Peyer's patch (tissue), 4 donors: ENCODE measurements at places on chromosomes 16 and 17.
A peak's percentile ranks its signal among the peaks of the same experiment; 100 is the strongest.

DNA sequence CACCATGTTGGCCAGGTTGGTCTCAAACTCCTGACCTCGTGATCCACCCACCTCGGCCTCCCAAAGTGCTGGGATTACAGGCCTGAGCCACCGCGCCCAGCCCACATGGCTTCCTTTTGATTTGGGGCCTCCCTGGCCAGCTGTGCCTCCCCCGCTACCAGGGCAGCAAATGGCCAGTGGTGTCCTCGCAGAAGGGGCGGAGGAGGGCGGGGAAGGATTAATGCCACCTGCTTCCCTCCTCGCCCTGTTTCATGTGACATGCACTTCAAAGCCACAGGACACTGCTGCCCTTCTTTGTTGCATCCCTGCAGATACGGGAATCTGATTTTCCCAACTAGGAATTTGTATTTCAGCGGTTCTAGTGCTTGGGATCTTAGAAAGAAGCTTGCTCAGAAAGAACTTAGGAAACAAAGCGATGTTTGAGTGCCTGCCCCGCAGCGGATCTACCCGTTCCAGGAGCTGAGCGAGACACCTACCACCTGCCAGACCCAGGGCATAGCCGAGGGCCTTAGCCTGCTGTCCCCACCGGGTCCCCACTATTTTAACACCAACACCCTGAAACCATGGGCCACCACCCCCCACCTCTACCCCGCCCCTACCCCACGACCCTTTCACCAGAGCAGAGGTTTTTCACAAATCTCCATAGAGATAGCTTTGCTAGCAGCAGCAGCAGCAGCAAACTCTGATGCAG lies 37.7 kb upstream of the CCDC182 start:
- DNase-seq = no peak

DNA sequence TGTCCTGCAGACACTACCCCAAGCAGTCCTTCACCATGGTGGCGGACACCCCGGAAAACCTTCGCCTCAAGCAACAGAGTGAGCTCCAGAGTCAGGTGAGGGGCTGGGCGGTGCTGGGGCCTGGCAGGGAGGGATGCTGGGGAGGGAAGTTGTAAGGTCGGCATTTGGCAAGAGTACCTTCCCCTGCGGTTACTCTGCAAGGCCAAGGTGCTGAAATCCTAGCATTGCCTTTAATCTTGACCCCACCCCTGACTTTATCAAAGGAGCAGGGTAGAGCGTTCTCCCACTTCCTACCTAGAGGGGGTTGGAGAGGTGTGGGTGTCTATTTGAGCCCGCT lies 20.5 kb downstream of the LASP1 start:
- no peak for DNase-seq

- peak; percentile 46 for DNase-seq
Observed at GRCh38 chr16:8567355-8568230, 22.7 kb downstream of the TMEM114 start.

DNA sequence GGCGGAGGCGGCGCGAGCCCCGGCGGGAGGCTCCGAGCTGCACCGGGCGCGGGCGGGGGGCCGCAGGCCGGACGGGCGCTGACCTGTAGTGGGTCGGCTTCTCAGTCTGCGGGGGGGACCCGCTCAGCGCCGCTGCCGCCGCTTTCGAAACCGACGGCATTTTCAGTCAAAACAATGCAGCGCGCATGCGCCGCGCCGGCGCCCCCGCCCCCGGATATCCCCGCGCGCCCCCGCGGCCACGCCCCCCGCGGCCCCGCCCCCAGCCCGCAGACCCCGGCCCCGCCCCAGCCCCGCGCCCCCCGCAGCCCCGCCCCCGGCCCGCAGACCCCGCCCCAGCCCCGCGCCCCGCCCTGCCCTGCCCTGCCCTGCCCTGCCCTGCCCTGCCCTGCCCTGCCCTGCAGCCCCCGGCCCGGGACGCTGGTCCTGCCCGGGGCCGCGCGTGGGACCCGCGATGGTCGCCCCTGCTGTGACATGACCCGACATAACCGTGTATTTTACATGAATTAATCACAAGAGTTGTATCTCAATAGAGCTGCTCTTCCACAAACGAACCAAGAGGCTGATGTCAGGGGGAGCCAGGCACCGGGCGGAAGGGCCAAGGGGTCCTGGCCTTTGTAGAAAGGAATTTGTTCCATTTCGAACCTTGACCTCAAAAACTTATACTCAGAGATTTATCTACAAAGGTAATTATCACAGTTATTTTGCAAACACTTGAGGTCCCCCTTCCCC lies at the start of gene UNKL:
UNKL (minus strand) TSS at position 173 of the 729 bp plus-strand sequence; CDS start at position 160, 13 bp downstream.
- peak; percentile 84 for DNase-seq

DNA sequence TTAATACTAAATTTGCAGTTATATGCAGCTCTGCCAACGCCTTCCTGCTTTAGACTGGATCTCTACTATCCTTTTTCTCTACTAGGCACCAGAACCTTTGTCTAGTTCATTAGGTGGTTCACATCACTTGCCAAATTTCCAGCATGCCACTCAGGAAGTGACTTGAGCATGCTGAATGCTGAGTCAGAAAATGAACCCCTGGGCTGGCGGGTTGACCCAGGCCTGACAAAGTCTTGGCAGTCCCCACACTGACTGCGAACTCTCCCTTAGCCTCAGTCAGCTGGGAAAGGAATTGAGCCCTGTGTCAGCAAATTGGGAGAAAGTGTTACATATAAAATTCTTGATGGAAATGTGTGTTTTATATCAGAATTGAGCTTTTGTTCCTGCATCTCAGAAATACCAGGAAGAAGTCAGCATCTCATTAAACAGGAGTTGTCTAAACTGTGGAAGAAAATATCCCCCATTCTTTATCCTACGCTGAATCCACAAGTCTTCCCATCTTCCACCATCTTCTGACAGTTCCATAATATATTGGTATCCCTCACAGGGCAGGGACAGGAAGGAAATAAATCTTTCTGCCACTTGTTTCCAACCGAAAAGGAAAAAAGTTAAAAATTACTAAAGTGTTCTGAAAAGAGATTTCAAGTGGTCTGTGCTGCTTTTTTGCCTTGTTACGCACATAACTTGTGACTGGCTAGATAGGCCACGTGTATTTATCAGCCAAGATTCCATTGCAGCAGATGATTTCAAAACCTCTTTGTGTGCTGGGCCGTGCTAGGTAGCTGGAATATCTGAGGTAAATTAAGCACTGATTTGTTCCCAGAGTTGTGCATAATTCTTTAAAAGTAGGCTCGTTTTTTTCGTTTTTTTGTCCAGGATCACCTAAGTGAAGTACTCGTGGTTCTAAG lies 16.7 kb upstream of the SLC12A3 start:
- DNase-seq = no peak

DNA sequence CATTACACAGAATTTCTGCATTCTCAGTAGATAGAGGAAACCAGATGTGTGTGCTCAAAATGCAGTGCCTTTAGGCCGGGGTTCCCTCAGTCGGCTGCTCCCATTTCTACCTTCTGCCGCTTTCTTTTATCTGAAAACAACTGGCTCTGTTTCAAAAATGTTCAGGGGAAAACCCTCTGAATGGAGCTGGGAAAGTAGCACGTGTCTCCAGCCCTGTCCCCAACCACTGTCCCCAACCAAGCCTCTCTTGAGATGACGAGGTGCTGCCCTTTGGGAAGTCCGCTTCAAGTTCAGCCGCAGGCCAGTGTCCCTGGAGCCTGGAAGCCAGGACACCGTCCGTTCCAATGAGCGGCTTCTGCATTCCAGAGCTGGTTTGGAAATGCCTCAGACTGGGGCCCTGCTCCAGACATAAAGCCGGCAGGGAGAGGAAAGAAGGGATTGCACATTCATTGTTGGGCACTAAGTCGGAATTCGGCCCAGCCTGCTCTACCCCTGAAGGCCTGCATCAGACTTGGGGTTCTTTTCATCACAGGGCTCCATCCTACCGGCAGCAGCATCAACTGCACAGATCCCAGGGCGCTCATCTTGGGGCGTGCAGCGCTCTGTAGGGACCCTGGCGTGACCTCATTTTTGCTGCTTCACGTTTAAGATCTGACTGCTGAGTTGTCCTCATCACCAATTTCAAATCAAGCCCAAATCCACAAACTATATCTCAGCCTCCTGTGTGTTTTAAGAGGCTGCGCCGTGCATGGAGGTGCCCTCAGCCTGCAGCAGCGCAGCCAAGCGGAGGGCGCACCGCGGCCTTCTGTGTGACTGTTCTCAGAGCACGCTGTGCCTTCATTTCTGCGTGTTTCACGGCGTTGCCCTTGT lies 111.3 kb downstream of the BANP start:
- DNase-seq = no peak

DNA sequence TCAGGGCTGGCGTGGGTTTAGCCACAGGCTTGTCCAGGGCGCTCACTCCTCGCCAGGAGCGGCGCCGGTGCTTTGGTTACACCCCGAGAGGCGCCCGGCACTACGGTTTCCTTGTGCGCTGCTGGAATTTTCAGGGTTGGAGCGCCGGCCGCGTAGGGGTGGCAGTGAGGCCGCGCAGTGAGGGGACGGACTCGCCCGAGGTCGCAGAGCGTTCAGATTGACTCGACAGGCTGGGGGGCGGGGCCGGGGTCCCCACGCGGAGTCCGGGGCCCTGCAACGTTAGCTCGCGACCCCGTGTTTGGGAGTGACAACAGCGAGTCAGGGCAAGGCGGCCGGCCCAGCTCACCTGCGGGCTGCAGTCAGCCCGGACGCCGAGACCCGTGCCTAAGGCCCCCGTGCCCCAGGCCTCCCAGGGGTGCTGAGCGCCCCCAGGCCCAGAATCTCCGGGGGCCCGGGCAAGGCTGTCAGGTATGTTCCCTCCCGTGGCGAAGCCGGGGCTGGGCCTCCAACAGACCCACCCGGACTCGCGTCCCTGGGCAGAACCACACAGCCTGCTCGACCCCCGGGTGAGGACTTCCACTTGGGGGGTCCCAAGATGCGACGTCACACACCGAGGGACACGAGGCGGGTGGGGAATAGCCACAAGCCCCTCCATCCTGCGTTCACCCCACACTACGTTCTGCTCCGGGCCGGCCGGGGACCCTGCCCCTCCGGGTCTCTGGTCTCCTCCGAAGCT lies 1.3 kb upstream of the ACTG1 start:
- peak; percentile 56 for DNase-seq

DNA sequence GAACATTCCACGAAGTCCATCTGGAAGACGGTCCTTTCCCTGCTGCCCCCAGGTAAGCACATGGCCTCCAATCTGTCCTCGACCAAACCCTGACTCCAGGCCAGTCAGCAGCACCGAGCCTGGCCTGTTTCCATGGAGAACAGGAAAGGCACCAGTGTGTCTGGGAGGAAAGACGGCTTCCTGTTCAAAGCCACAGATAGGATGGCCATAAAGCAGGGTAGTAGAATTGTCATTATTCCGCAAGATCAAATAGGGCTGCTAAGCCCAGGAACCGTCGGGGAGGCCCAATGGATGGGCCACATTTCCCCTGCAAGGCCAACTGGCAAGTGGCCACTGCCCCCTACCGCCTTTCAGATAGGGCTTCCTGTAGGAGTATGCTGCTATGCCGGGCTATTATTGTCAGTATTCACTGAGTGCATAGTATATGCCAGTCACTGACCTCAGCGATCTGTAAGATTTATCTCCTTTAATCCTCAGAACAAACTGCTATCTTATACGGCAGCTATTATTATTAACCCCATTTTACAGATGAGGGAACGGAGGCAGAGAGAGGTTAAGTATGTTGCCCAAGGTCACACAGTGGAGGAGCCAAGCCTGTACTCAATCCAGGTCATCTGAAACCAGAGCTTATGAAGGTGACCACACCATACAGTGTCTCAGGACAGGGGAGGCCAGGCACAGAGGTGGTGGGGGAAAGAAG lies 23.0 kb upstream of the PLCG2 start:
- DNase-seq = no peak

- DNase-seq = no peak
Observed at GRCh38 chr16:76816475-76816874, 374.5 kb upstream of the MON1B start.
